ENCODE measurements at places on chromosomes 12 and 14. TPM values are rescaled to one million over a fixed set of nuclear protein-coding genes. Genes with fewer than 3 reads are reported as not detected.

DNA sequence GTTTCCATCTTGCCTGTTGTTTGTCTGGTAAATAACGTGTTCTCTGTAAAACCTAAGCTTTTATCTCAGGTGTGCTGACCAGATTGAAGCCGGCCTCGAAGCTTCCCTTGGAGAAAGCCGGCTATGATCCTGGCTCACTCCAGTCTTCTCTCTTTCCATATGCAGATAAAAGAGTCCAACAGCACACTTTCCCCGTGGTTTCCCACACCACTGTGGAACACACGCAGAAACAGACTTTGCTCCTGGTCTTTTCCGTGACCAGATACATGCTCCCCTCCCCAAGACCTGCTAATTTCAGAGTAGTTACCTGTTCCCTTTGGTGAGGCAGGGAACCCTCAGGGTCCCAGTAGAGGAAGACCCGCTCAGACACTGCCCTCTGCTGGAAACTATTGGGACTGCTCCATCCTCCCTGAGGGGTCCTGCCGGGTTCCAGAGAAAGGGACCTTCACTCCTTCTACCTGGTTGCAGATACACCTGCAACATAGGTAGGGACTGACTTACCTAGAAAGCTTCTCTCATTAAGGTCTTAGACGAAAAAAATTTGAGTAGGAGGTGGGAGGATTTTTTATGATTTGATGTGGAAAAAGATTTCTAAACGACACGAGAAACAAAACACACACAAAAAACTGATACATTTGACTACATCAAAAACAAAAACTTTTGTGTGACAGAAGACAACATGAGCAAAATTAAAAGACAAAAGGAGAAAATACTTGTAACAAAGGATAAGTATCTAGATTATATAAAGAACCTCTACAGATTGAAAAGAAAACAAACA lies 415.4 kb upstream of the CCDC196 start:
- no peaks in the 10 kb centered on the region for H3K36me3 ChIP-seq
- no peak overlapping the region for H3K4me3 ChIP-seq
- H3K4me1 ChIP-seq = no peaks in the 10 kb centered on the region
- H3K27ac ChIP-seq = no peak overlapping the region

HOXC5 gene
- total RNA-seq = 1.1 TPM

DNA sequence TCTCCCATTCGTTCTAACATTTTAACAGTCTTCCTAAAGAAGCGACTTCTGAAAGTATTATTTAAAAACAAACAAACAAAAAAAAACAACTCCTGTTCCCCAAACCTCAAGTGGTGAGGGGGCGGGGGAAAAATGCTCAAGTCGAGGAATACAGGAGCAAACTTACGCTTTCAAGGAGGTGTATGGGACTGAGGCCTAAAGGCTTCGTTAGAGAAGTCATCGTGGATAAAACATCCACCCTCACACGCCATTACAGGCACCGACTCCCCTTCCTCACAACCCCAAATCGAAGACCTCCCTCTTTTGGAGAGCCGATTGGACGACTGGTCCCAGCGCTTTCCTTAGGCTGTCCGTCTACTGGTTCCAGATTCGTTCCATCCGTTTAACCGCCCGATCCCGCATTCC lies 693 bp downstream of the CBX5 start:
- peaks cover 23% of the 10 kb centered on the region for H3K36me3 ChIP-seq
- DNase-seq = no peak
- H3K4me3 ChIP-seq = peak overlapping the region; percentile 74

HOMEZ gene
- 18.2 TPM for total RNA-seq

GRCh38 chr14:91279354-91279753 lies 34.9 kb upstream of the GPR68 start:
- H3K27ac ChIP-seq = no peak overlapping the region
- no peaks in the 10 kb centered on the region for H3K27me3 ChIP-seq
- no peaks in the 10 kb centered on the region for H3K4me1 ChIP-seq
- no peaks in the 10 kb centered on the region for H3K36me3 ChIP-seq
- no peak overlapping the region for H3K4me3 ChIP-seq

GRCh38 chr14:84707830-84708229 lies 822.1 kb upstream of the FLRT2 start:
- no peak overlapping the region for H3K4me3 ChIP-seq
- no peak overlapping the region for H3K27ac ChIP-seq
- H3K27me3 ChIP-seq = no peaks in the 10 kb centered on the region
- no peaks in the 10 kb centered on the region for H3K36me3 ChIP-seq
- no peak for DNase-seq

GRCh38 chr14:51921026-51921425 lies 60.6 kb downstream of the GNG2 start:
- no peaks in the 10 kb centered on the region for H3K4me1 ChIP-seq
- DNase-seq = no peak
- H3K27ac ChIP-seq = no peak overlapping the region
- no peaks in the 10 kb centered on the region for H3K27me3 ChIP-seq
- no peaks in the 10 kb centered on the region for H3K36me3 ChIP-seq
- no peak overlapping the region for H3K4me3 ChIP-seq

DNA sequence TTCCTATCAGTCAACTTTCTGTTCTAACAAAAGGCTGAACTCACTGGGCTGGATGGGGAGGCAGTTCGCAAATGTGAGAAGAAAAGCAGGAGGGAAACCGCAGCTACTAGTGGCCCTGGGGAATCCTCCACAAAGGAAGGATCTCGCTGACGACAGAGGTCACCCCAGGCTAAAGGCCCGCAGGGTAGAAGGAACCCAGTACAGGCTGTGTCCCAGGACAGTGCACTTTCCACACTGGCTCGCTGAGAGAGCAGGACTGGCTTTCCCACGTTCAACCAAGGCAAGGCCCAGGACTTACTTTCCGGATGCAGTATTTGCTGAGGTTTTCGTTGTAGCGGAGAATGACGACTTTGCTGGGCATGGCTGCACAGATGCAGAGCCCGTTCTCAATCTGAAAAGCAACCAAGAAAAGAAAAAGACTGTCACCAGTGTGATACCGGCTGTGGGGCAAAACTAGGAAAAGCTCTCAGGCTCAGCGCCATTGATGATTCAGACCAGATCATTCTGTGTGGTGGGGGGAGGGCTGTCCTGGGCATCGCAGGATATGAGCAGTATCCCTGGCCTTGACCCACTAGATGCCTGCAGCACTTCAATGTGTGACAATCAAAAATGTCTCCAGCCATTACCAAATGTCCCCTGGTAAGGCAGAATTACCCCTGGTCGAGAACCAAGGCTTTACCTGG lies 36.3 kb downstream of the PRKAB1 start:
- H3K27ac ChIP-seq = no peak overlapping the region
- DNase-seq = no peak
- H3K36me3 ChIP-seq = peaks cover 24% of the 10 kb centered on the region
- no peak overlapping the region for H3K4me3 ChIP-seq

SPIC gene
- not detected for total RNA-seq

DNA sequence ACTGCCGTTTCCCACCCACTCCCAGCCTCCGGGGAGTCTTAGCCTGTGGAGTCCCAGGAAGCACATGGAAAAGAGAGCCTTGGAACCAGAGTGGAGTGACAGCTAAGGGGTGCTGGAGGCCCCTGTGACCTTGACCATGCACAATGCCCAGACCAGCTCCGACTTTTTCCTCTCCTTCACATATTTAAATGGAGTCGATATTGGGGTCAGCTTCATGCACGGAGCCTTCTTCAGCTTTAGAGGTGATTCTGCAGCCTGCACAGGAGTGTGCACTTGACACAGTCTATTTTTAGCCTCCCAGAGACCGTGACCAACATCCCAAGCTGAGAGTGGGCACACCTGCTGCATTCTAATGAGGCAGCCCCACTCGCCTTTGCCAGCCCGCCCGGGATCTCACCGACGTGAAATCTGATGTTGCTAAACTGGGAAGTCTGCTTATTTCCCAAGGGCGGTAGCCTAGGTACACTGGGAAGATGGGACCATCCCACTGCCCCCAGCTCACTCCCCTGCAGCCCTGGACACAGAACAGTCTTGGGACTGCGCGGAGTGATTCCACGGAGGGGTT lies 47.5 kb downstream of the PRMT8 start:
- H3K27me3 ChIP-seq = peaks cover 7% of the 10 kb centered on the region
- no peak overlapping the region for H3K27ac ChIP-seq
- DNase-seq = no peak
- no peaks in the 10 kb centered on the region for H3K36me3 ChIP-seq

DNA sequence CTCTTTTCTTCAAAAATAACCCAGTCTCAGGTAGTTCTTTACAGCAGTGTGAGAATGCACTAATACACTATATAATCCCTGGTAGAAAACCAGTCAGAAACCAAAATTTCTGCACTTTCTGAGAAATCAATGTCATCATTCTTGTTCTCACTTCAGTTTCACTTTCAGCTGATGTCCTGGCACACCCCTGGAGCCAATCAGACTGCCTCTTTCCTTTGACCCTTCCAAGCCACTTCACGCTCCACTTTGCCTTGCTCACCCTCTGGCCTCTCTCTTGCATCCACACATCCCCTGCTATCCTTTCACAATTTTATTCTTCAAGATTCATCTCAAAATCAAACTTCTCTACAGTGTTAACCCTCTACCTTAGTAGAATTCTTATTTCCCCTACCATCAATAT lies 181.1 kb downstream of the ASCL1 start:
- DNase-seq = no peak
- H3K27me3 ChIP-seq = no peaks in the 10 kb centered on the region
- H3K27ac ChIP-seq = no peak overlapping the region
- no peaks in the 10 kb centered on the region for H3K36me3 ChIP-seq
- H3K4me1 ChIP-seq = no peaks in the 10 kb centered on the region

DNA sequence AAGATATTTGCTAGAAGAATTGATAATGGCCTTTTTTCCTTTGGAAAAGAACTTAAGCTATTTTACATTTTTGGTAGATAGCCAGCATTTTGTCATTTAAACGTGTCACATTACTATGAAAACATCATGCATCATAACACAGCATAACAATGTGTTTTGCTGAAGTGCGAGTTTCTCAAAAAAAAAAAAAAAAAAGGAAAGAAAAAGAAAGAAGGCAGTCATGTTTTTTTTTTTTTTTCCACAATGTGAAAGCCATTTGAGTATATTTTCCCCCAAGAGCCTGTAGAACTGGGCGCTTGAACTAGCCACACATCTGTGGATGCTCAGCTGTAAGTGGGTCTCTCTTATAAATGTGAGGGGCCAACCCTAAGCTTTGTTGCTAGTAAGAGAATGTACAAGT lies 300.1 kb downstream of the AKAP6 start:
- peaks cover 37% of the 10 kb centered on the region for H3K27me3 ChIP-seq
- no peaks in the 10 kb centered on the region for H3K4me1 ChIP-seq
- H3K4me3 ChIP-seq = no peak overlapping the region
- no peak overlapping the region for H3K27ac ChIP-seq

GRCh38 chr12:109485201-109485600 lies 7.8 kb downstream of the UBE3B start:
- H3K36me3 ChIP-seq = peaks cover 38% of the 10 kb centered on the region
- H3K4me1 ChIP-seq = no peaks in the 10 kb centered on the region
- no peak overlapping the region for H3K4me3 ChIP-seq

GRCh38 chr14:80491131-80491530 lies 279.8 kb upstream of the DIO2 start:
- no peaks in the 10 kb centered on the region for H3K27me3 ChIP-seq
- H3K36me3 ChIP-seq = no peaks in the 10 kb centered on the region
- H3K4me1 ChIP-seq = no peaks in the 10 kb centered on the region
- no peak overlapping the region for H3K4me3 ChIP-seq

C1R gene
- 4.3 TPM for total RNA-seq

FOXN4 gene
- total RNA-seq = 0.52 TPM

DNA sequence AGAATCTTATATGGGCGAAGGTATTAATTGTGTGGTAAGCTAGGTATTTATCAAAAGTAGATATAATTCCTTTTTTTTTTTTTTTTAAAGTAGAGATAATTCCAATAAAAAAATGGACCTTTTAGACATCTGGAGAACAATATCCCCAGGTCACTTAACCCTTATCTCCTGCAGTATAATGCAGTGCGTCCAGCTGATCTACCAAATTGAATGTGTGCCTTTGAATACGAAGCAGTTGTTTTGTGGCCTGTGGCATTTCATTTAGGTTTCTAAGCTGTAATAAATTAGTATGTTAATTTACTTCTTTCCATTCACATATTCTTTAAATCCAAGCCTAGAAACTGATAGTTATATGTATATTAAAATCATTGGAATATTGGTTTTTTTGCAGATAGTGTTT lies 3.1 kb downstream of the FUT8 start:
- no peak overlapping the region for H3K27ac ChIP-seq
- DNase-seq = no peak
- H3K4me1 ChIP-seq = peaks cover 21% of the 10 kb centered on the region
- no peaks in the 10 kb centered on the region for H3K27me3 ChIP-seq

DNA sequence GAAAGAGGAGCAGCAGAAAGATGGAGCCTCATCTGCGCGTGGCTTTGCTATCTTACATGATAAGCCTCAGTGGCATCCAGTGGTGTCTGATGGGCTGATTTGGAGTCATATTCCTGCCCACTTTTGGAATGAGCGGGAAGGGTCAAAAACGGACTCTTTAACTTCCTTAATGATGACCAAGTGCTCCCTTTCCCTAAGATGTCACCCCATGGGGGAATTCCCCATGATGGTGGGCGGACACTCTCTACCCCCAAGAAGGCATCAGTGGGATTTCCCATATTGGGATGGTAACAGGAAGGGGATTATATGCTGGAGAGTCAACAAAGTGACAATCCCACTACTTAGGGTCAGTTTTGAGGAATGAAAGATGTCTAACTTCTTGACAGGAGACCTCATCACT lies 110.9 kb downstream of the GPATCH2L start:
- H3K36me3 ChIP-seq = no peaks in the 10 kb centered on the region
- H3K4me1 ChIP-seq = no peaks in the 10 kb centered on the region
- no peak overlapping the region for H3K4me3 ChIP-seq
- no peak overlapping the region for H3K27ac ChIP-seq
- no peaks in the 10 kb centered on the region for H3K27me3 ChIP-seq

RNF10 gene
- total RNA-seq = 141 TPM
